ENCODE measurements at places on chromosomes 13 and 19. TPM values are rescaled to one million over a fixed set of nuclear protein-coding genes. Genes with fewer than 3 reads are reported as not detected.

- H3K36me3 ChIP-seq = no peaks in the 10 kb centered on the region
- peak; percentile 48 for DNase-seq
- no peaks in the 10 kb centered on the region for H3K27me3 ChIP-seq
- H3K27ac ChIP-seq = no peak overlapping the region
- peak overlapping the region; percentile 19 for H3K4me3 ChIP-seq
Measured at GRCh38 chr19:13937479-13938300, 527 bp downstream of the PODNL1 start.

DNA sequence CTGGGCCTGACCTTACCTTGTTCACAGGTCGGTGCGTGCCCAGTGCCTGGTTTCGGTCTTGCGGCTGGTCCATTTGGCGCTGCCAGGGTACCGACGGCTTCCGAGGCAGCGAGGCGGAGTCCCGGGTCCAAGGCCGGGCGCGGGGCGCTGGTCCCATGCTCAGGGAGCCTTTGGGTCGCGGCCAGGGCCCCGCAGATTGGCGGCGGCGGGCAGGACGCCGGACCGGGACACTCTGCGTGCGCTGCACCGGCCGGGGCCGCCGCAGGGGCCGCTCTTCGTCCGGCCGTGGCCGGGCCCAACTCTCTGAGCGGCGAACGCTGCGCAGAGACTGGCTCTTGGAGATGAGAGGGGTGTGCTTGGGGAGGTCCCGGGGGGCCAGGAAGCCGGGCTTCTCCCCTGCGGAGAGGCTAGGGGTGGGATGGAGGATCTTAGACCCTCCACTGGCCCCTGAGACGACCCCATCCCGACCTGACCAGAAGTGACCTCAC, 3.4 kb upstream of the WIZ start:
- DNase-seq = peak; percentile 64
- H3K4me3 ChIP-seq = peak overlapping the region; percentile 43
- H3K4me1 ChIP-seq = peaks cover 12% of the 10 kb centered on the region
- H3K27me3 ChIP-seq = peaks cover 58% of the 10 kb centered on the region
- no peak overlapping the region for H3K27ac ChIP-seq
- no peaks in the 10 kb centered on the region for H3K36me3 ChIP-seq

- no peak for DNase-seq
- H3K36me3 ChIP-seq = no peaks in the 10 kb centered on the region
- H3K4me3 ChIP-seq = no peak overlapping the region
Measured at GRCh38 chr13:20258208-20258962, 26.3 kb upstream of the GJB6 start.

DNA sequence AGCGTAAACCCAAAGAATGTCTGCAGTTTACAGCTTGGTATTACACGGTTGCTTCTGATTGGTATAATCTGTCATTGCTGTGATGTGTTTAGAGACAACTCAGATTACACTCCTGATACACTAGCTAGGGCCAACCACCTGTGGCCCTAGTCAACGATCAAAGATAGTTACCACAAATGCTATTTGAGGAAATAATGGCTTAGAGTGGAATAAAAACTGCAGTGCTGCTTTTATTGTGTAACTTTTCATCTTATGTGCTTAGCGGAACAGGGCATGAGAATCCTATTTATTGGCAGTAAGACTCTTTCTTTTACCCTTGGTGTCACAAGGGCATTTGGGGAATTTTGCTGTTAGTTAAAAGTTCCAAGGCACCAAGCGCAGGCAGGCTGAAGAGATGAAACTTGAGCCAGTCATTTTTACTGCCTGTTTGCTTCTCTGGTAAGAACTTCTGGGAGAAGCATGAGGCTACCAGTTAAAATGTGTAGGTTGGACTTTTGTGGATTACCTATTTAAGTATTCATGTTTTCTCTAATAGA, 363.3 kb downstream of the KCNRG start:
- H3K27ac ChIP-seq = no peak overlapping the region
- no peaks in the 10 kb centered on the region for H3K36me3 ChIP-seq
- H3K4me1 ChIP-seq = peaks cover 18% of the 10 kb centered on the region
- no peak overlapping the region for H3K4me3 ChIP-seq
- DNase-seq = no peak

GRCh38 chr13:97266772-97267417, 44.8 kb downstream of the MBNL2 start:
- no peak overlapping the region for H3K27ac ChIP-seq
- no peaks in the 10 kb centered on the region for H3K27me3 ChIP-seq
- peaks cover 19% of the 10 kb centered on the region for H3K4me1 ChIP-seq
- H3K4me3 ChIP-seq = no peak overlapping the region
- DNase-seq = peak; percentile 19

DNA sequence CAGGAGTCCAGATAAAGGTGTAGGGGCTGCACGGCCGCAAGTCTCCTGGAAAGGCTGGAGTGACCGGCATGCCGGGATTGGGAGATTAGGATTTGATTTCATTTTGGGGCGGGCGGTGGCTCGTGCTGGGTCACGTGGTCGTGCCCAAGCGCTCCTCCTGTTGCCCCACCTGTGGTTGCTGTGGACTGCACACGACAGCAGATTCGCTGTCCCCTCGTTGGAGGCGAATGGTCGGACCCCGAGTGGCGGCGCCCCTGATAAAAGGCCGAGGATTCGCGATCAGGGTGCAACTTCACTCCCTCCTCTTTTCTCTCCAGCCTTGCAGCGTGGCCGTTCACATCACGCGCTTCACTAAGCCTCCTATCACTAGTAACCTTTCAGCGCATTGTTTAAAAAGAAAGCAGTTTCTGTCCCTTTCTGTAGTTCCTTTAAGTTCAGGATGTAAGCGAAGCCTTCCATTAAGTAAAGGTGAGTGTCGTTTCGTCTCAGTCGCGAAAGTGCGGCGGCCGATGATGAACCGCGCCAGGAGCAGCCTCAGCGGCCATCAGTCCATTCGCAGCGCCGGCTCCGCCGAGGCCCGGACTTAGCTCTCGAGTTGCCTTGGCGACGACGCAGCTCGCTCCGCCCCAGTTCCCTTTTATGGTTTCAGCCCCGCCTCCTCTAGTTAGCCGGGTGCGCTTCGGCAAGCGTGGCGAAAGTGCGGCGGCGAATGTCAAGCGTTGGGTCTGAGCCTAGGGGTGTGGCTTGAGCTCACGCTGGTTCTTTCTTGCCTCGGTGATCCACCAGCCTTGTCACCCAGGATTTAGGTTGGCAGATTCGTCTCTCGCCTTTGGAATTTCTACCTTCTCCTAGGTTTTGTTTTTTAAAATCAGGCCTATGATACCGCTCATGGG, 1.7 kb upstream of the PPP1R37 start:
- peak overlapping the region; percentile 97 for H3K4me3 ChIP-seq
- DNase-seq = peak; percentile 100
- no peaks in the 10 kb centered on the region for H3K27me3 ChIP-seq
- H3K36me3 ChIP-seq = no peaks in the 10 kb centered on the region
- peak overlapping the region; percentile 19 for H3K27ac ChIP-seq

DNA sequence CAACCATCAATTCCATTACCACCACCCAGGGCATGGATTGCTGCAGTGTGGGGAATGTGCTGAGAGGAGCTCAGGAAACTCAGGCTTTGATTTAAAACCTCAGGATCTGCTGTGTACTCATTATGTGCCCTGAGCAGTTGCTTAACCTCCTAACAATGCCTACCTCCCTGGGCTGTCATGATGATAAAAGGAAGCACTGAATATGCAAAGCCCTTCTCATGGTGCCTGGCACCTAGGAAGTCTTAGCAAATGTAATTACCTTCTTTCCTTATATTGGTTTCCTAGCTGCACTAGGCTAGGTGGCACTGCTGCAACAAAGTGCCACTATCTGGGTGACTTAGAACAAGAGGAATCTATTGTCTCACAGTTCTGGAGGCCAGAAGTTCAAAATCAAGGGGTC, 62.2 kb downstream of the KCTD12 start:
- H3K4me1 ChIP-seq = no peaks in the 10 kb centered on the region
- H3K27ac ChIP-seq = no peak overlapping the region
- no peaks in the 10 kb centered on the region for H3K27me3 ChIP-seq

GRCh38 chr13:62302341-62302740, 886.7 kb upstream of the PCDH20 start:
- H3K4me1 ChIP-seq = peaks cover 7% of the 10 kb centered on the region
- H3K27ac ChIP-seq = no peak overlapping the region
- H3K27me3 ChIP-seq = no peaks in the 10 kb centered on the region
- DNase-seq = no peak
- H3K4me3 ChIP-seq = no peak overlapping the region

- H3K36me3 ChIP-seq = peaks cover 16% of the 10 kb centered on the region
- peaks cover 8% of the 10 kb centered on the region for H3K4me1 ChIP-seq
- H3K27ac ChIP-seq = no peak overlapping the region
- DNase-seq = no peak
- no peak overlapping the region for H3K4me3 ChIP-seq
- no peaks in the 10 kb centered on the region for H3K27me3 ChIP-seq
Measured at GRCh38 chr13:21405309-21405708, 53.8 kb downstream of the ZDHHC20 start.

- DNase-seq = no peak
- peaks cover 16% of the 10 kb centered on the region for H3K4me1 ChIP-seq
- no peak overlapping the region for H3K27ac ChIP-seq
- H3K4me3 ChIP-seq = no peak overlapping the region
- no peaks in the 10 kb centered on the region for H3K27me3 ChIP-seq
Measured at GRCh38 chr13:80630685-80631121, 289.8 kb upstream of the SPRY2 start.

DNA sequence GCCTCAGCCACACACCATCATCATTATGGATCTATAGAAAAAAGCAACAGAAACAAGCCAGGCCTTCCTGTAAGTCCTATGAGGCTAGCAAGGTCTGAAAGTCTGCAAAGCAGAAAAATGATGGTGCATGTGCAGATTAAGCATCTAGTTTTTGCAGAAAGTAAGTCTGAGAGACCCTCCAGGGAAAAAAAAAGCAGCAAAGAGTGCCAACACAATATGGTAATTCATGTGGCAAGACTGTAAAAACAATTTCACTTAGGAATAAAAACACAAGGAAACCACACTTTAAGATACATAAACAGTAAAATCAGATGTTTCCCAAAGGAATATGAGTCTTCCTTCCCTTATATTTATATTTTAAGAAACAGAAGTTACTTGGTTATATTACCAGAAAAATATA, 112.3 kb upstream of the FBXL3 start:
- no peaks in the 10 kb centered on the region for H3K4me1 ChIP-seq
- no peaks in the 10 kb centered on the region for H3K27me3 ChIP-seq
- peaks cover 7% of the 10 kb centered on the region for H3K36me3 ChIP-seq
- no peak for DNase-seq
- no peak overlapping the region for H3K4me3 ChIP-seq
- H3K27ac ChIP-seq = no peak overlapping the region

DNA sequence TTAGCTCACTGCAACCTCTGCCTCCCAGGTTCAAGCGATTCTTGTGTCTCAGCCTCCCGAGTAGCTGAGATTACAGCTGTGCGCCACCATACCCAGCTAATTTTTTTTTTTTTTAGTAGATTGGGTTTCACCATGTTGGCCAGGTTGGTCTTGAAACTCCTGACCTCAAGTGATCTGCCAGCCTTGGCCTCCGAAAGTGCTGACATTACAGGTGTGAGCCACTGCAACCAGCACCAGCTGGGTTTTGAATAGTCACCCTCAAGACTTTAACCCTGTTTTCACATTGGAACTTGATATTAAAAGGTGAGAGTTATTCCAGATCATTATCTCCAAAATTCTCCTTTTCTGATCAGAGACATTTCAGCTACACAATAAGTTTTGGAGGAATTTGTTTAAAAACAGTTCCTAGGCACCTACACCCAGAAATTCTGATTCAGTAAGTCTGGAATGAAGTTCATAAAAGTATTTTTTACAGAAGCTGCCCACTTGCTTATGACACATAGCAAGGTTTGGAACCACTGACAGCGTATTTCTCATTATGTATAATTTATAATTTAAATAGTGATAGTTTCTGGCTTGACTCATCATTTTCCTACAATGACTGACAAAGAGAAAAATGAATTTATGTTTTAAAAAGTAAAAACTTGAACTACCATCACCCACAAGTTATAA, 417.3 kb downstream of the DIAPH3 start:
- H3K4me1 ChIP-seq = peaks cover 27% of the 10 kb centered on the region
- no peak overlapping the region for H3K27ac ChIP-seq
- no peaks in the 10 kb centered on the region for H3K36me3 ChIP-seq
- DNase-seq = no peak

DNA sequence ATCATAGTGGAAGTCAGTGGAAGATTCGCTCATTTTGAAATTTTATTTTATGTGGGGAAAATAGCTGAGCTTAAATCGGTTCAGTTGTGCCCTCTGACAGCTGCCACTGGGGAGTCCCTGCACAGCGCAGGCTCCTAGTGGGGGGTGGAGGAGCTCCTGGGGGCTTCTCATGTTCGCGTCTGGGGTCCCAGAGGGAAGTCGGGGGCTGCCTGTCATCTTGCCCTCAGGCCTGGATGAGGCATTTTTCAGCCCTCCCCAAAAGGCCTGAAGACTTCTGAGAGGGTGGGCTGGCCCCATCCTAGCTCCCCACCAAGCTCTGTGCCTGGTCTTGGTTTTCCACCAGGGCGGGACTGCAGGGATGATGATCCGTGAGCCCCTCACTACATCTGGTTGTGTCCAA, 82.1 kb downstream of the CHST8 start:
- no peaks in the 10 kb centered on the region for H3K27me3 ChIP-seq
- H3K4me1 ChIP-seq = no peaks in the 10 kb centered on the region
- no peak overlapping the region for H3K27ac ChIP-seq
- H3K4me3 ChIP-seq = no peak overlapping the region
- DNase-seq = no peak

DNA sequence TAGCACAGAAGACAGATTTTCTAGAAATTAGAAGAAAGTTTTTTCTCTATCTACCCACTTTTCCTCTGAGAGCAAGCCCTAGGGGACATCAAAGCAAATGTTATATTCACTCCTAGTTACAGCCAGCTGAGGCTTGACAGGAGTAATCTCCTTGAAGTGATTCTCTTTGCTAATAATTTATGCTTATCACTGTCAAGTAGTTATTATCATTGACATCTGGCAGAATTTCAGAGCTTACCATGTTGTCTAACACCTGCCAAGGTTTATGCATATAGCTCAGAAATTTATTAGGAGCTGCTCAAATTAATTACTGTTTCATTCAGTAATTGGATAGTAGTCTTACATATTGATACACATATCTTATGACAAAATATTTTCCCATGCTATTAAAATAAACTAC, 465.9 kb upstream of the ATXN8OS start:
- H3K4me1 ChIP-seq = no peaks in the 10 kb centered on the region
- H3K36me3 ChIP-seq = no peaks in the 10 kb centered on the region
- H3K27me3 ChIP-seq = no peaks in the 10 kb centered on the region
- H3K27ac ChIP-seq = no peak overlapping the region
- no peak overlapping the region for H3K4me3 ChIP-seq
- DNase-seq = no peak

DNA sequence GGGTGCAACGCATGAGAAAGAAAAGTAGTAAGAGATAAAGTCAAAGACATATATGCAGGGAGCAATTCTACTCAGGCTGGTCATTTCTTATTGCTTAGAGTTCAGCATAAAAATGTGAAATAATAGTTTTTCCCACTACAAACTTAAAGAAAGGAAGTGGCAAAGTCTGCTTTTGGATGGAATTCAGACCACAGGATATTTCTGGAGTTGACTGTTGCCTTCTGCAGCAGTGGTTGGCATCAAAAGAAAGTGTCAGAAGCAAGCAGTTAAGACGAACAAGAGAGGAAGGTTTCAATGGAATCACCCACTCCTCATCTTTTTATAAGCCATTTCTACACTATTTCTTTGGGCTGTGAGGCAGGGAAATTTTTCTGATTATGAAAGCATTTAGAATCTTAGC, 36.2 kb upstream of the TRPC4 start:
- no peak overlapping the region for H3K27ac ChIP-seq
- H3K4me1 ChIP-seq = no peaks in the 10 kb centered on the region
- H3K27me3 ChIP-seq = no peaks in the 10 kb centered on the region
- DNase-seq = no peak

GRCh38 chr13:77528834-77529500, 6.5 kb upstream of the SCEL start:
- no peak for DNase-seq
- H3K27me3 ChIP-seq = no peaks in the 10 kb centered on the region
- no peaks in the 10 kb centered on the region for H3K4me1 ChIP-seq

DOHH gene
- 12.1 TPM for total RNA-seq

SHISA7 gene
- total RNA-seq = 0.09 TPM

Measured in neural progenitor cell (in vitro differentiated cells).